ENCODE measurements at places on chromosomes 6 and 20. TPM values are rescaled to one million over a fixed set of nuclear protein-coding genes. Genes with fewer than 3 reads are reported as not detected.

GRCh38 chr20:389220-389619 lies 8.7 kb downstream of the TRIB3 start:
- no peak for DNase-seq

- DNase-seq: no peak
Observed at GRCh38 chr6:14858808-14859207, 387.1 kb upstream of the JARID2 start.

DNA sequence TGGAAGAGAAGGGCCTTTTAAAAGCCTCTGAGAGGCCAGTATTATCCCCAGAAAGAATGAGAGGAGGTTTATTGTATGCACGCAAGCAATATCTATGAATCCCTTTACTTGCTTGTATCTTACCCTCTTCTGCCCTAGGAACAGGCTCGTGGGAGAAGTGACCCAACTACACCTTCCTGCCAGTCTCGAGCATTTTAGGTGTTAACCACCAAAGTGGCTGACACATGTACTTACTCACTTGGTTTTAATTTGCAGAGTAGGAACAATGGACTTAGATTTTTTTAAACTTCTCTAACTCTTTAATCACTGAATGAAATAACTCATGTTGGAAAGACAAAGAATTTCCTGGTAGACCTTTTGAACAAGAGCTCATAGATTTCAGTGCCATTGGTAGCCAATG lies 296.9 kb downstream of the PLCB1 start:
- DNase-seq: no peak

- DNase-seq: peak; percentile 49
Observed at GRCh38 chr20:3532089-3532615, 61.3 kb downstream of the ATRN start.

- no peak for DNase-seq
Observed at GRCh38 chr20:47688385-47689381, 96.6 kb downstream of the SULF2 start.

- DNase-seq: peak; percentile 29
Observed at GRCh38 chr6:125748406-125749172, 843 bp upstream of the HEY2 start.

DNA sequence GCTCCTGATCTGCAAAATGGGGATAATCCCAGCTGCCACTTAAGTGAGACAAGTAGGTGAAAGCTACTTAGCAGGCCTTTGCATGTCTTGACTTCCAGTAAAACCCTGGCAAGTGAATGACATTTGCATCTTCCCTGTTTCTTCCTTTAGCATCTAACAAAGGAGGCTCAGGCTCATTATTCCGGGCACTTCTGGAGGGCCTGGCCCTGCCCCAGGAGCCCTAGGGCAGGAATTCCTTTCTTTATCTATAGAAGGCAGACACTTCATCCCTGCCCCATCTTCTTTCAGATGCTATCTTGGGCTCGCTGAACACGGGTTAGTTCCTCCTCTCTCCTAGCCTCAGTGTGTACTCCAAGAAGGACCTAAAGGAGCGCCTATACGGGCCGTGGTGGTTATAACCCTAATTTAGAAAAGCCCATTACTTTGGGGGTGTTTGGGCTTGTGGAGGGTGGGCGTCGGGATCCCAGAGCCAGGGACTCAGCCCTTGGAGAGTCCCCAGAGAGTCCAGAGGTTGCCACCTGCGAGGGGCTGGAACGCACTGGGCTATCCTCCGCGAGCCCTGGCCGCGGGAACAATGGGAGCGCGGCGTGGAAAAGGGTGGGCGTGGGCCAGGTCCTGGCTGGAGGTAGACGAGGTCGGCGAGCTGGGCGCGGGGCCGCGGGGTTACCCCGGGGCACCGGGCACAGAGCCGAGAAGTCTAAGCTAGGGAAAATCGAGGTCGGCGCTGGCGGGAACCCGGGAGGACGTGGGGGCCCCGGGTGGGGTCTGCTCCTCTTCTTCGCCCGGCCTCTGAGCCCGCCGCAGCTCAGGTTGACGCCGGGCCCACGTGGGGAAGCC lies 62.8 kb upstream of the EPB41L1 start:
- no peak for DNase-seq

DNA sequence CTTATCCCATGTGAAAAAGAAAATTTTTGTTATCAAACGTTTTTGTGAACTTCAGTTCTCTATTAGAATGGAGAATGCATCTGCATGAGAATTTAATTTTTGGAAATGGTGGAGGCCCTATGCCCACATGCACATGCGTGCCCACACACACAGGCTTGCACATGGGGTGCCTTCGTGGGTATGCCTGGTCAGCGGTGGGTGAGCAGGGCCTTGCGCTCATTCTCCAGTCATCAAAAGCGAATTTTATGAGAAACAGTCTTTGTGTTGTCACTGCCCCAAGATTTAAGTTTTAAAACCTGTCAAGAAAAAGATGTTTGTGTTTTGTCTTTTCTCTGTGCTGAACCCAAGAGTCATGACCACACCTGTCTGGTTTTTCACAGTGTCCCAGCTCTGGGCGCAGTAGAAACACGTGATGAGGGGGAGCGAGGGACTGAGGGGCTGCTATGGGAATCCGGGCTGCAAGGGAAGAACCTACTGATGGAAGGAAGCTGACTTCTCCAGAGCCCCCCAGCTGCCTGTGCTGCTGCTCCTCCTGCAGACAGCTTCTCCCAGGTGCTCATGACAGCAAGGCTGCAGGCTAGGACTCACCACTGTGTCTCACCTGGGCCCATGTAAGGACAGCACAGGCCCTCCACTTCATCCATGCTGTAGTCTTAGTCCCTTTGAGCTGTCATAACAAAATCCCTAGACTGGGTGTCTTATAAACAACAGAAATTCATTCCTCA lies 153.6 kb downstream of the SYCP2 start:
- no peak for DNase-seq

DNA sequence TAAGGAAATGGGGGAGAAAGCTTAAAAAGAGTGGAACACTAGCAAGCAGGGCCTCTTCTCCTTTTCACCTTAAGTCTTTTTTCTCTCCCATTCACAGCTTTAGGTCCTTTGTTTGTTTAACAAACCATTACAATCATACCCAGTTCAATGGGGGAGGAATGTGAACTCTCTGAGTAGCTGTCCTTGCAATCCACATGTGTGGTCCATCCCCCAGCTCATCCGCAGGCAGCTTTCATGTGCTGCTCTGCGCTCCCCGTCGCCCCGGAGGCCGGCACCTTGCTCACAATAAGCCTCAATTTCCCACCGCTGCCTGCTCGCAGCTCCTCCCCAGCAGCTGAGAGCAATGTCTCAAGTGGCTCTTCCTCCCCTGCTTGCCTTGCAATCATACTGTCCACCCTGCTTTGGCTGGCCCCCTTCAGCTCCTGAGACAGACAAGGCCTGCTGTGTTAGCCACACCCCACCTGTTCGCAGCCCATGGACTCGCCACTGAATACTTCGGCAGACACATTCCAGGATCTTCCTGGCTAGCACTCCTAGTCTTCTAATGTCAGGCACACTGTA lies 49.1 kb downstream of the PLAGL1 start:
- DNase-seq: no peak

- no peak for DNase-seq
Observed at GRCh38 chr6:117117652-117118051, 147.7 kb upstream of the VGLL2 start.

DNA sequence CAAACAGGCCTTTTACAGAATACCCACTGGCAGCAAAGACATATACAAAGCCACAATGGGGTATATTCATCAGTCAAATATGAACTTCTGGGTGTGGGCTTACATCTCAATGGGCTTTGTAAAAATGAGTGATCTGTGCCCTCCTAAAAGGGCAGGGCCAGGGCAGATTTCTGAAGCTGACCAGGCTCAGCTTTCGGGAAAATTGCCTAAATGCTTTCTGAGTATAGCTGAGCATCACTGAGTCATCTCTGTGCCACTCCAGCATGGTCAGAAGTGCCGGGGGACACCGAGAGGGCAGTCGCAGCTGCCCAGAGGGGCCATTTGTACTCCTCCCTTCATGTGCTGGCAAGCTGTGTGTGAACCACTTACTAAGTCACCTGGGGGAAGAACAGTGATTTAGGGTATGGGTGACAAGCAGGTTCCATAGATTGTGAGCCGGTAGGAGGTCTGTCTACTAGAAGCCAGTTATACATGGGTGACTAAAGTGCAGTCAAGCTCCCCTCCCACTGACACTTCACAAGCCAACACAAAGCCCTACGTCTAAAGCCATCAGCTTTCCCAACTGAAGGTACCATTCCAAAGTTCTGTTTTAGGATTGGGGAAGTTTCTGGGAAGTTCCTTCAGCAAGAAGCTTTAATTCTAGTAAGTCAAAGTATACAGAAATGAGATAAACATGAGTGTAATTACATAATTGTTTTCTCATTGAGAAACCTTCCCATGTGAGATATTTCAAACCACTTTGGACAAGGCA lies 147.6 kb upstream of the TAB2 start:
- DNase-seq: no peak

DNA sequence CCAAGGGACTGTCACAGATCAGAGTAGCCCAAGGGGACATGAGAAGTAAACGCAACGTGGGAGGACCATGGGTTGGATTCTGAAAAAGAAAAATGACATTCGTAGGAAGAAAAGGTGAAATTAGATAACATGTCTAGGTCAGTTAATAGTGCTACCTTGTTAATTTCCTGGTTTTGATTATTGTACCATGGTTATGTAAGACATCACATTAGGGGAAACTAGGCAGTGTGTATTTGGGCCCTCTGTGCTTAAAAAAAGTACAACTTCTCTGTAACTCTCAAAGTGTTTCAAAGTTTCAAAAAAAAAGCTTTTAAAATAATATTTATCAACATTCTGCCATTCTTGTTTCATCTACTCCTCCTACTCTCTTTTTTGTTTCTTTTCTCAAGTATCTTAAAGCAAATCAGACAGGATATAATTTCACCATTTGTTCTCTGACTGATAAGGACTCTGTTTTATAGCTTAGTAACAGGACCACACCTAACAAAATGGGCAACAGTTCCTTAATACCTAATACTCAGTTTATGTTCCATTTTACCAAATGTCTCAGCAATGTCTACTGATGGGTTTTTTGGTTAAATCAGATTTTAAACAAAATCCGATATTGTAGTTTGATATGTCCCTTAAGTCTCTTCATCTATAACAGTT lies 97.1 kb upstream of the PLCB4 start:
- no peak for DNase-seq

DNA sequence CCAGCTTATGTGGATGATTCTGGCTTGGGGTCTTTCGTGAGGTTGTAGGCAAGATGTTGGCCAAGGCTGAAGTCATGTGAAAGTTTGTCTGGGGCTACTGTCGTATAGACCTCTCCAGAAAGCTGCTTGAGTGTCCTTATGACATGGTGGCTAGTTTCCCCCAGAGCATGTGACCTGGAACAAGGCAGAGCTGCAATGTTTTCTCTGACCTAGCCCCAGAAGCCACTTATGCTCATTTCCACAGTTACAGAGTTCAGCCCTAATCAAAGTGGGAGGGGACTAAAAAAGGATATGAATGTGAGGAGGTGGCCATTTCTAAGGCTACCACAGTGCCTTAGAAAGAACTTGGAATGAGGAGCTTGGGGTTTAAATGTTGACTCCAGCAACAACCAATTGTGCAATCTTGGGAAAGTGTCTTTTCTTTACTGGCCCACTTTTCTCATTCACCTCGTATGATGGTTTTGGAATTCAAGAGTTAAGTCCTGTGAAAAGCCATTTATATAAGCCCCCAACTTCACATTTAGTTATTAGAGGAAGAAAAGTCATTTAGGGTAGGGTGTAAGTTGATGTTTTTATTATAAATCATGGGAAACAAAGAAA lies 5.9 kb upstream of the ASXL1 start:
- no peak for DNase-seq

- no peak for DNase-seq
Observed at GRCh38 chr20:40587038-40587437, 102.0 kb downstream of the MAFB start.

GRCh38 chr6:34527751-34528670 lies 28.1 kb downstream of the SPDEF start:
- DNase-seq: no peak

DNA sequence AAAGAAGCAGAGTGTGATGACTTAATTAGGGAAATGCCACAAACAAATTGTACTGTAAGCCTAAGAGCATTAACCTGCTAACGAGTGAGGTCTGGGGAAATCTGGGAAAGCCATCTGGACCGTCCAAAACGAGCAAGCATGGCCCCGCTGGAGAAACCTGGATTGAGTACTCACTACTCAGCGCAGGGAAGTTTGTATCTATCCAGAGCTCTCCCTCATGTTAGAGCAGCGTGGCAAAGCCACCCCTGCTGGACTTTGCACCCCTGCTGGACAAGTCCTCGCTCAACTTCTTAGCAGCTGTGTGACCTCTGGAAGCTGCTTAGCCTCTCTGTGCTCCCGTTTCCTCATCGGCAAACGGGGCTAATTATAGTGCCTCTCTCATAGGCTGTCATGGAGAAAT lies 37.3 kb downstream of the PSMG4 start:
- no peak for DNase-seq

DNA sequence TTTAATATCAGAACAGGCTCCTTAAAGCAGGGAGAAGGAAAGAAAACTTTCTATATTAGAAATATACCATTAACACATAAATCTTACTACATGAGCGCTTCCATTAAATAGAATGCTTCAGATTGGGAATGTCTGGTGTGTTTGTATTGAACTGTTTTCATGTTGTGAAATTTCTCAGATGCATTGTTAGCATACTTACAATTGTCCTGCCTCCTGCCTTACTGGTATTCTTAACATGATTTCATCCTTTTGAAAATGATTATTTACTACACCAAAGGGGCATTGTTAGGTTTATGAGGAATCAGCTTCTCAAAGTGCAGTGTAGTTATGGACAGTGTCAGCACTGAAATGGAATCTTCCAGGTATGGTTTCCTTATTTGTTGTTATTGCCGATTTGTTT lies 145.6 kb downstream of the MTFR2 start:
- DNase-seq: no peak

DNA sequence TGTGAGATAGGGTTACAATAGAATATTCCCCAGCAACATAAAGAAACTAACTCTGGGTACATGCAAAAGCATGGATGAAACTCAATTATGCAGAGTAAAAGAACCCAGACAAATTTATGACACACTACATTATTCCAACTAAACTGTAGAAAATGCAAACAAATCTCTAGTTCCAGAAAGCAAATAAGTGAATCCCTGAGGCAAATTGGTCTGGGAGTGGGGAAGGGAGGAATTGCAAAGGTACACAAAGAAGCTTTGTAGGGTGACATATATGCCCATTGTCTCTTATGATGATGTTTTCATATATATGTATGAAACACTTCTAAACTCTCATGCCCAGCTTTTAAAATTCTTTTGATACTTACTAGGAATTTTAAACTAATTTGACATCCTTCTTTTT lies 266.0 kb downstream of the CDKAL1 start:
- no peak for DNase-seq

MUC22 gene
- total RNA-seq: not detected

BTBD9 gene
- total RNA-seq: 16.6 TPM

SLC4A11 gene
- 6.7 TPM for total RNA-seq

MATN4 gene
- not detected for total RNA-seq

GJA1 gene
- 114 TPM for total RNA-seq

SAMD10 gene
- total RNA-seq: 3.5 TPM

AURKA gene
- 6.0 TPM for total RNA-seq

PPT2 gene
- total RNA-seq: 15.6 TPM

PDYN gene
- not detected for total RNA-seq

PPIL6 gene
- total RNA-seq: 4.2 TPM

HSPA1L gene
- total RNA-seq: 0.83 TPM

GLP1R gene
- total RNA-seq: under 0.01 TPM

All from mammary epithelial cell (primary cell).